ENCODE measurements at places on chromosomes 6 and 20.

DNA sequence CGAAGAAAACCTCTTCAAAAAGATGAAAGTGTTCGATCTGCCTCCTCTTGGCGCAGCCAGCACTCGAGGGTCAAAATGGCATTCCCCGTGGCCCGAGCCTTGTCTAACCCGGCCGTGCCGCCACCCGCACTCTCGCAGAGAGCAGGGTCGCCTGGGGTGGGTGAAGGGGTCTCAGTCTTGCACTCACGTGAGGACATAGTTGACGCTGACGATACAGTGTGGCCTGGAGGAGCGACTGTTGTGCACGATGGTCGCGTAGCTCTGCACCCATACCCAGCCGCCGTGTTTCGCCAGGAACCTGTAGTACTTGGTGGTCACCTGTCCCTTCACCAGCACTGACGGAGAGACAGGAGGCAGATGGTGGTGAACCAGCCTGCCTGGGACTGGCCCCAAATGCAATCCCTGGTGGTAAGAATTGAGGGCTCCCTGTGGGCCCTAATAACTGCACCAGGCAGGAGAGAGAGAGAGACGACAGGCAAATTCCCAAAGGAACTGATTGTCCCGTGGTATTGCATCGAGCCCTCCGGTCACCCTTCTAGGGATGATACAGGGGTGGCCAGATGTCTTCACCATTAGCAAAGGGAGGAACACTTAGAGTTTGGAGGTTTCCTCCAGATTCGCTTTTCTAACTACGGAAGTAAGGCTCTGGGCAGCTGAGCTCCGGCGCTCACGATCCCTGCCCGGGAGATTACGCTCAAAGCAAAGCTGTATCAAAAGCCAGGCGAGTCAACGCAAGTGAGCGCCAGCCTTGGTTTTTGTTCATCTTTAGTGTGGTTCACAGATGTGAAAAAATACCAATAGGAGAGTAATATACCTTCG, 17.4 kb downstream of the SIM1 start:
- DNase-seq: no peak

GRCh38 chr20:48120120-48120519, 334.8 kb upstream of the SULF2 start:
- no peak for DNase-seq

GRCh38 chr6:53795340-53795701, 516 bp downstream of the LRRC1 start:
- DNase-seq: no peak

DNA sequence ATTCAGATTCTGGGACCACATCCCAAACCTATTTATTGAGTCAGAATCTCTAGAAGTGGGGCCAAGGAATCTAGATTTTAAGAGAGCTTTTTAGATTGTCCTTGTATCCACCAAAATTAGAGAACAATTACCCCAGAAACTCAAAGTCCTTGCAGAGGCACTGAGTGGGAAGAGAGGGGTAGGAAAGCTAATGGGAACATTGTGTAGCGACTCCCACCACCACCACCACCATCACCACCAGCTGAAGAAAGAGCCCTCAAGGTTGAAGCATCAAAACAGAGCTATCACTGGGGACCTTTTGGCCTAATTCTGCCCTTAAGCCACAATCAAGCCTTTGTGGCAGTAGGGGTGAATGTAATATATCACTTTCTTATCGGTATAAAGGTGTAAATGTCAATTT, 39.0 kb upstream of the SLC32A1 start:
- DNase-seq: no peak

DNA sequence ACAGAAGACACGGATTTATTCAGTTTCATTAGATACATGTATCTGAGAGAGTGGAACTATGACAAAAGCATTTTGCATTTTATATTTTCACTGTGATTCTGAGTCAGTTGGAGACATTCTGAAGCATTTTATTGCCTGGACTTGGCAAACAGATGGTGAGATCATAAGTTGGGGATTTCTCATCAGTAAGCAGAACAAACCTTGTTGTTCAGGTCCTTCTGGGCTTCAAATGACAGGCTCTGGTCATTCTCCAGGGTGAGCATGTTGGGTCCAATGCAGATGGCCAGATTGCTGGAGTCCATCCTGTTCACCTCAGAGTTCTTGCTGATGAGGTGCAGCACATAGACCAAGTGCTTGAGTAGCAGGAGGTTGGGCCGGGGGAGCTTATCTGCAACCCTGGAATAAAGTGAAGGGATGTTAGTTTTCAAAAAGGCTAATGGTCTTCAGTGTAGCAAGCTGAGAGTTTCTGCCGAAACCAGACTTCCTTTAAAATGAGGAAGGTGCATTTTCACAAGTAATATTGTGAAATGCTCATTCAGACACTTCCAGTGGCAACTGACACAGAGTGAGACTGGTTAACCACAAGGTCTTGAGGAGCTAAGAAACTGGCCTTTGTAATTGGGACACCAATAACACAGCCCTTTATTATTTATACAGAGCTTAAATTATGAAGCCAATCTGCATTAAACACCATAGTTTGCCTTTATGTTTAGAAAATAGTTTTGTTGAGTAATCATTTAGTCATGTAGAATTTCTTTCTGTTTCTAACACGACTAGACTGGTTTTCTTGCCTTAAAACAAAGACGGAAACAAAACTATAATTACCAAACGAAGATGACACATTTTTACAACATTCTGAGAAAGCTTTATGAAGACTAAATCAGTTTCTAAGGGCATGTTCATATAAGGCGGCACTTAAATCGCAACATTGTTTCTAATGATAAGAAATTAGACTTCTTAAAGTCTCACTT, 5.6 kb downstream of the TAGAP start:
- no peak for DNase-seq

DNA sequence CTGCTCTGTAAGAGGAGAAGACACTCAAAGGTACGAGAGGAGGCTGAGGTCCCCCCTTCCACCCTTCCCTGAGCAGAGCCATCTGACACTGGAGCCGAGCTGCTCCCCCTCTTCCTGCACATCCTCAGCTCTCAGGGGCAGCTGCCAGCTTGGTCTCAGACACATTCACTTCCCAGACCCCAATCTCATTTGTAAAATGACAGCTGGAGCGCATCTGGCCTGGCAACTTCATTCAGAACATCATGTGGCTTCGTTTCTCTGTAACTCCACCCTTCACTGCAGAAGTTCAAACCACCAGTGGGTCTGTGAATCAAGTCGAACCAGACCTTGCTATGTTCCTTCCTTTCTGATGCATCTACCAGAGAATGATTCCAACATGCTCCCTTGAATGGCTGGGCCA, 145.6 kb upstream of the CDH4 start:
- no peak for DNase-seq

- DNase-seq: no peak
These were observed 52.5 kb upstream of the NEDD9 start for GRCh38 chr6:11284996-11285395.

GRCh38 chr6:170165085-170165470, 125.8 kb downstream of the DLL1 start:
- DNase-seq: no peak

- no peak for DNase-seq
These were observed 86.4 kb downstream of the MAP3K7 start for GRCh38 chr6:90500458-90500857.

Measured in activated CD4-positive, alpha-beta T cell treated with anti-CD3 and anti-CD28 coated beads for 1 hour (primary cell).